ENCODE measurements at places on chromosomes 7 and 10.

DNA sequence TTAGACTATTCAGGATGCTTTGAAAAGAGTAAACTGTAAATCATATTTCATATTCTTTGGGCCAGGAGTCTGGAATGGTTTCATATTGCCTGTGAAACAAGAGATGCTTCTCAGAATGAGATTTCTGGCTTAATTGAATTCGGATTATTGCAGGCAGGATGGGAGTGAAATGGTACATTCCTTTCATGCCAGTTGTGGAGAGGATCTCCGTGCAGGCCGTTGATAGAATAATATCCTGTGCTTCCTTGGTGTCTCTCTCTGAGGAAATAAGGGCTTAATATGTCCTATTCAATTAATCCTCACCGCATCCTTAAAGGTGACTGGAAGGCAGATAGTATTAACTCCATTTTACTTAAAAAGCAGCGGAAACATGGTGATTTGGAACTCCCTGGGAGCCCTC lies 56.6 kb downstream of the CUX1 start:
- no peak for DNase-seq

GRCh38 chr7:86790383-86790782 lies 146.7 kb downstream of the GRM3 start:
- DNase-seq: no peak

GRCh38 chr10:123146894-123147634 lies 872 bp upstream of the HMX2 start:
- DNase-seq: no peak

DNA sequence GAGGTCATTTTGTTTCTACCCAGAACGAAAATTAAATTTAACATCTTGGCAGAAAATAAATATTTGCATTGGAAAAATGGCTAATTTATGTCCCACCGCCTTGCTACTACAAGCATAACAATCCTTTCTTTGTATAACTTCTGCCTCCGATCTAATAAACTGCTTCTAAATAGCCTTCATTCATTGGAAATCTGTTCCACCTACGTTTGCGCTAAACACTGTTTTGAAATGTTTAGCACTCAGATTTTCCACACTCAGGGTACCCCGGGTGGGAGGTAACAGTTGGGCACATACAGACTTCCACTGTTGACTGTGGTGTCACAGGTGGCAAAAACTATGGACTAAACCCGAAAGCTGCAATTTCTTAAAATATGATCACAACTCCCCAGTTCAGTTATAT lies 96.4 kb downstream of the FGFR2 start:
- no peak for DNase-seq

DNA sequence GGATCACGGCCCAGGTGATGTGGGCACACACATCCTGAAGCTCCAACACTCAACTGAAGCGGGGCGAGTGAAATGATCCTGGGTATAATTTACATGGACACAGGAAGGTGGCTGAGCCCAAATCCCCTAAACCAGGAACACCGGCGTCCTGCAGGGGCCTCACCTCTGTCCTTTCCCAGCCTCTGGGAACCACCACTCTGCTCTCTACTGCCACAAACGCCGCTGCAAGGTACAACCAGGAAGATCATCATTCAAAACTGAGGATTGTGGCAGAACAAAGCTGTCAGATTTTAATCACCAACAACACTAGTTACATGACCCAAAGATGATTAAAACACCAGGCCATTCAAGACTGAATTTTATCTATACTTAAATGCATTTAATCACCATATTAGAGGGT lies 104.0 kb downstream of the DIP2C start:
- no peak for DNase-seq

GRCh38 chr7:104960741-104961448 lies 53.1 kb upstream of the KMT2E start:
- no peak for DNase-seq

GRCh38 chr10:29543715-29544114 lies 91.1 kb downstream of the SVIL start:
- DNase-seq: no peak

DNA sequence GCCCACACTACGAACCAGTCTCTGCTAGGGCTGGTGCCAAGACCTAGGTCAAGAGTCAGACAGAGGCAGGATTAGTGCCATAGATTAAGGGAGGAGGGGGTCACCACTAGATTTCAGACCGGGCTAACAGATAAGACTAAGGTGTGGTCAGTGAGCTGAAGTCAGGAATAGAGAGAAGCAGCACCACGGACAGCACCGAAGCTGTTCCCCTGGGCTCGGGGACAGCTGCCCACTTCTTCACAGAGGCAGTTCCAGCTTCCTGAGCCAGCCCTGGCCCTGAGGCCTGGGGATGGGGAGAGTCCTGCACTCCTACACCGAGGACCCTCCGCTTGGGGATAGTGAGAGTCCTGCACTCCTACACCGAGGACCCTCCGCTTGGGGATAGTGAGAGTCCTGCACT lies 11.2 kb upstream of the JAKMIP3 start:
- peak; percentile 36 for DNase-seq

- no peak for DNase-seq
These were observed 43.5 kb downstream of the YKT6 start for GRCh38 chr7:44244282-44244681.

DNA sequence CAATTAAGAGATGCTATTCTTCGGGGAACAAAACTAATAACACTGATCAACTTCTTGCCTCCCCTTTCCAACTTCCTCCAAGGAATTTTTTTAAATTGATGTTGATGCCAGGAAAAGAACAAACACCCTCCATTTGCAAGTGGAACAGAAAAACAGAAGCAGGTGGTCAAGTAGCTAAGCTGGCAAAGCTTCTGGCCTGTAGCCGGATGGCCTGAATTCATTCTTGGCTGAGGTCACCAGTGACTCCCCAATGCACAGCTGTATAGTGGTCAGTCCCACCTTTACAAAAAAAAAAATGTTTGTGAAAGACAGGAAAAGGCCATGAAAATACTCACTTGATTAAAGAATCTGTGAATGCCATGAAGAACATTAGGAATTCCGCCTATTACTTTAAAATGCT lies 39.1 kb downstream of the DOCK4 start:
- DNase-seq: no peak

DNA sequence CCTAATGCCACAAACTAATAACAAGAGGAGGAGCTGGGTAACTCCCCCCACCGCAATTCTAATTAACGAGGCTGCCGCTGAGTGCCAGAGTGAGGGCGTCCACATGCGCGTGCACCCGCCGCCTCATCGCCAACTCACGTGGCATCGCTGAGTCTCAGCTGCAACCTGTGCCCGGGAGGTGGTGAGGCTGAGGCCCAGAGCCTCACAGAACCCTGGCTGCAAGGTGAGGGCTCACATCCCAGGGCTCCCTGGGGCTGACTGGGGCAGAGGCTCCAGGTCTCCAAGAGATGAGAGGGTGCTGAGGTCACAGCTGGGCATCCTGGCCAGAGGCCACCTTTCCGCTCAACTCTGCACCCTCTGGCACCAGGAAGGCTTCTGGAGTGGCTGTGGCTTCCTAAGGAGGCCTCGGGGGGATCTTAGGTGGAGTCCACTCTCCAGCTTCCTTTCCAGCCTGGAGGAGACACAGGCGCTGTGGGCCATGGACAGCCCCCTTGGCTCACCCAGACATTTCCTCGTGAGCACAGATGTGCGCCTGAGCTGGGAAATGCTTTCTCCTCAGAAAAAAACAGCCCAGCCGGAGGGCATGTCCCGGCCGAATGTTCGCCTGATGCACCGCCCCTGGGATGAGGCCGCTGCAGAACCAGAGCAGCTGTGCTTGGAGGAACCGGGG lies 242.6 kb downstream of the MAD1L1 start:
- no peak for DNase-seq

- DNase-seq: no peak
These were observed 54.4 kb upstream of the SMIM30 start for GRCh38 chr7:113172726-113173125.

DNA sequence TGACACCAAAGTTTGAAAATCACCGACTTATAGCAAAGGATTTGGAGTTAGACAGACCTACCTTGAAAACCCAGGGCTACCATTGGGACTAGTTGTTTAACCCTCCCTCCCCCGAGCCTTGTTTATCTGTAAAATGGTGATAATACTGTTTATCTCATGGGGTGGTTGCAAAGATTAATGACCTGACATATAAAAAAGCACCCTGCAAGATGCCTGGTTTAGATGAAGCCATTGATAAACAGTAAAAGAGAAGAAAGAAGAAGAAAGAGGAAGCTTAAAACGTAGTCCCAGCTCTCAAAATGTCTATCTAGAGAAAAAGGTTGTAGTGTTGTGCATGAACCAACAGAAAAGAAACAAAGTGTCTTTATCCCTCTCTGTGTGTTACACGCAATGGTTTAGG lies 145.7 kb downstream of the FGFR2 start:
- no peak for DNase-seq

GRCh38 chr10:79397575-79398303 lies 47.7 kb downstream of the ZCCHC24 start:
- DNase-seq: no peak

- no peak for DNase-seq
These were observed 270.7 kb downstream of the SEMA3D start for GRCh38 chr7:84916161-84916560.

DNA sequence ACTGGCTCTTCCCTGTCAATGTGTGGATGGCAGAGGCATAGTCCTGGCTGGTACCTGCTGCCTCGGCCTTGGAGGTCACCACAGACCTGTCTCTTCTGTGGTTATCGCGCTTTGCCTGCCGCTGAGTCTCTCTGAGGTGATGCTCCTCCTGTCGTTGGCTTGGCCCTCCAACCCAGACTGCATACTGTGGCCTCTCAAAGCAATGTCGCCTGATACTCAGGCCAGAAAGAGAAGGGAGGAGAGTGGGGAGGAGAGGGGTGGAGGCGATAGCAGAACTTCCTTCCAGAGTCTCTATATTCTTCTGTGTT lies 133.2 kb upstream of the KCNMA1 start:
- no peak for DNase-seq

DNA sequence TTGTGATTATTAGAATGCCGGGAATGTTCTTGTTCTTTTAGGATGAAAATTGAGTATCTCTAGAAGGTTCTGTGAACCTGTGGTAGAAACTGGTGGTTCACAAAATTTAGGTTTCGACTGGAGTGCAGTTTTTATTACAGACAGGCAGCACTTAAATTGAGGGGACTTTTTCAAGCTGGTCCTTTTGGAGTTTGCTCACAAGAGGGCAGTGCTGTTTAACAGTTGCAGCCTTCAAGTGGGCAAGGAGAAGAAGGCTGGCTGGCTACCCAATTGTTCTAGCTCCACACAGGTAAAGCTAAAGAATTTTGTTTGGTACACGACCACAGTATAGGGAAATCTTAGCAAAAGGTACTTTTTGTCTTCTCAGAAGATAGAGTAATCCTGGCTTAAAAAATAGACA lies 233.6 kb downstream of the SNX13 start:
- DNase-seq: peak; percentile 27

DNA sequence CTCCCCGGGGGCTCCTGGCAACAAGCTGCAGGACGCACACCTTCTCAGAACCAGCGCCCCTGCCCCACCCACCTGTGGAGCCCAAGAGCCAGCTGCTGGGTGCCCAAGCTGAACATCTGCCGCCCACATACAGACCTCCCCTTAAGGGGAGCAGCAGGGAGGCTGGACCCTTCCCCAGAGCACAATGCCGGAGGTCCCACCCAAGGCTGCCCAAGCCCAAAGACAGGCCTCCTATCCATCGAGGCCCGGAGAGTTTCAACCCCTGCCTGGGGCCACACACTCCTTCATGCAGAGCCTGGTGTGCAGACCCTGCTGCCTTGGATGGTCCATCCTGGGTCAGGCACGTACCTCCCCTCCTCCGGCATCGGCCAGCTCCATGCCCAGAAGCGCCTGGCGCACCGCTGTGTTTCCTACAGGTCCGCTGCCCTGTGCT lies 48.7 kb downstream of the VIPR2 start:
- DNase-seq: no peak

- no peak for DNase-seq
These were observed 3.3 kb upstream of the MTERF1 start for GRCh38 chr7:91883676-91884362.

GRCh38 chr10:116329153-116329552 lies 4.9 kb downstream of the CCDC172 start:
- DNase-seq: no peak

GRCh38 chr7:43878867-43879266 lies 9.6 kb upstream of the MRPS24 start:
- DNase-seq: no peak

DNA sequence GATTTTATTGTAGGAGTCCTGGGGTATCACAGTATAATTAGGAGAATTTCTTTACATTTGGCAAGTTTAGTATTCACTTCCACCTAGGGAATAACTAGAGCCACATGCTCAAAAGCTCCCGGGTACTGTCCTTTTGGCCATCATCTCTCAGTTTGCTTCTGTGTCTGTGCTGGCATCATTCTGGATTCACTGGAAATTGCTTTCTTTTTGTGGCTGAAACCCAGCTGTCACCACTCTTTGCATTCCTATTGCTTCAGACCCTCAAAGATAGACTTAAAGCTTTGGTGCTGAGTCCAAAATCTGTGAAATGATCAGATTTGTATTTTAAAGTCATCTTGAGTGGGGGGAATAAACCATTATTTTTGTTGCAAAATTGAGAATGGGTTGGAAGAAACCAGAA lies 8.9 kb downstream of the SDK1 start:
- no peak for DNase-seq

- DNase-seq: no peak
These were observed 8.6 kb upstream of the NKX2-3 start for GRCh38 chr10:99524050-99524666.

DNA sequence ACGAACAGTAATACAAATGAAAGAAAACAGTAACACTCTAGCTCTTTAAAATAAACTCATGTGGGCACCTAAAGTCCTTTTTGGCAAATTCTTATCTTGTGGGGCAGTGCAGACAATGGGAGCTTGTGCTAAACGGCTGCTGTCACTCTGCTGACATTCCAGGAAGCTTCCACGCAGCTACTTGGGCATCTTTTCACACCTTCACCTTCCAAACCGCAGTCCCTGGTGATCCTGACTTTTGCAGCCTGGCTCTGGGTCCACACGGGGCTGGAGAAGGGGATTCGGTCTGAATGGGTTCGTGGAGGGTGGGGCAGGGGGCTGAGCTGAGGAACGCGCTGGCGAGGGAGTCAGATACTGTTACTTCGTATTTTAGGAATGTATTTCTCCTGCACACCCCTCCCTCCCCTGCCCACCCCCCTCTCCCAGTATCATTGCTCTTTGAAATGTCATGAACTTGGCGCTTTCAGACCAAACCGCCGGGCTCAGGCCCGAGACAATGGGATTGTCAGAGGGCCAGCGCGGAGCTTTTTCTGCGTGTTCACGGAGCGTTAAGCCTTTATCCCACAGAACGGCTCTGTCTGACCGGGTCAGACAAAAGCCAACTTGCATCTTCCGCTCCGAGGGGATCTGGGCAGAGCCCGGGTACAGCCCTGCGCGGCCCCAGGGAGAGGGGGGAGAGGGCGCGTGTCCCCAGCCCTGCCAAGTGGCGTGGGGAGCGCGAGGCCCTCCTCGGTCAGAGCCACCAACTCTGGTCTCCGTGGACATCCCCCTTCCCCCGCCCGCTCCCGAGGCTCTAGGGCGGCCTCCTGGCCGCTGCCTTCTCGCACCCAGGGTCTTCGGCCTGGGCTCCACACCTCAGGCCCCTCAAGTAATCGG lies 76.7 kb upstream of the EN2 start:
- DNase-seq: peak; percentile 73
